ENCODE measurements at places on chromosomes 3 and 15.

DNA sequence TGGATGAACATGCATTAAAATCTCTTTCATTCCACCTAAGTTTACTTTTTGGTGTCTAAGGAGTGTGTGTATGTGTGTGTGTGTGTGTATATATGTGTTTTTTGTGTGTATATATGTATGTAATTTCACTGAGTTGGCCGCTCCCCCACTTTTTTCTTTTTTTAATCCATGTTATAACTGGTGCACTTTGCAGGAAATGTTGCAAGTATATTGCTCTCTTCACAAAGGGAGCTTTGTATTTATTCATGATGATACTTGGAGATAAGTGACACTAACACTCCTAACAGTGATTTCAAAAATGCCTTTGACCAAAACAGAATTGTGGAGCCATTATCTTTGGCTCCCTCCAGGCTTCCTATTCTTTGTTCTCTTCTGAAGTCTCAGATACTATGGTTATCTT, 95.8 kb downstream of the FNDC3B start:
- DNase-seq: no peak

GRCh38 chr3:126351086-126351770, 6.0 kb downstream of the KLF15 start:
- DNase-seq: no peak

- no peak for DNase-seq
These were observed 256.7 kb upstream of the TLE3 start for GRCh38 chr15:70354346-70354905.

DNA sequence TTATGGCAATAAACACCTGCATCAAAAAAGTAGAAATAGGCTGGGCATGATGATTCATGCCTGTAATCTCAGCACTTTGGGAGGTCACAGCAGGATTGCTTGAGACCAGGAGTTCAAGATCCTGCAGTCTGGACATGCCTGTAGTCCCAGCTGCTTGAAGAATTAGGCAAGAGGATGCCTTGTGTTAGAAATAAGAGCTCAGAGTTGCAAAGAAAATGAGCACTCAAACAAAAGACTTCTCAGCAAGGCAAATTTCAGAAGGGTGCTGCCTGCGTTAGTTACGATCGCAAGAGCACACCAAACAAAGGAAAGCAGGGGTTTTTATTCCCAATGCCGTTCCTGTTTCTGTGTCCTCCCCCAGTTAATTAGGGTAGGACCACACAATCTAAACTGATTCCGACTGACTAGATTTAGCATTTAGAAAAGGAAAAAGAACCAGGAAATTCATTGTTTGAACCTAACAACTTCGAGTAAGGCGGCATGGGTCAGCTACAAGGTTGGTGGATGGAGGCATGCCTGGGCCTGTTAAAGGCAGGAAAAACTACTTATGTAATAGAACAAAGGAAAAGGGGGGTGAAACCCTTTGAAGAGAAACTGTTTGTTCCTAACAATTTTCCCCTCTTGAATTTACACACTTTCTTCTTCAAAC, 55.5 kb downstream of the DLG1 start:
- DNase-seq: no peak

DNA sequence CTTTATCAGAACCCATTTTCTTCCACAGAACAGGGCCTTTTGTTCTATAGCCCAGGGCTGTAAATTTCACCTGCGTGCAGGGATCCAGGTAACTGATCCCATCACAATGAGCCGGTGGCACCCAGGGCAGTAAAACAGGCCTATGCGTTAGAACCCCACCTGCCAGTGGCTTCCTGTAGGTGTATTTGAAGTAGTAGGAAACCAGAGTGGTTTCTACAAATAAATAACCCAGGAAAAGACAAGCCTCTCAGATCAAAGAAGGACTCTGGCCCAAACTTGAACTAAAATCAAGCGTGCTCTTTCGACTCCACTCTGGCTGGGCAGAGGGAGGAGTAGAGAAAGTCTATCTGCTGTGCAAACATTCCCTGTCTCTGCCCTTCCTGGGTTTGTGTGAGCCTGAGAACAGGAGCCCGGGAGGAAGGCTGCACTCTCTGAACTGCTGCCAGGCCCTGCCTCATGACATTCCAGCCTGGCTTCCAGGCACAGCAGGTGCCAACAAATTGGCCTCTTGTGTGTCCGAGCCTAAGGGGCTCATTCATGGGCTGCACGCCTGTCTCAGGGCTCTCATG, 77.7 kb downstream of the CEMIP start:
- DNase-seq: peak; percentile 39

DNA sequence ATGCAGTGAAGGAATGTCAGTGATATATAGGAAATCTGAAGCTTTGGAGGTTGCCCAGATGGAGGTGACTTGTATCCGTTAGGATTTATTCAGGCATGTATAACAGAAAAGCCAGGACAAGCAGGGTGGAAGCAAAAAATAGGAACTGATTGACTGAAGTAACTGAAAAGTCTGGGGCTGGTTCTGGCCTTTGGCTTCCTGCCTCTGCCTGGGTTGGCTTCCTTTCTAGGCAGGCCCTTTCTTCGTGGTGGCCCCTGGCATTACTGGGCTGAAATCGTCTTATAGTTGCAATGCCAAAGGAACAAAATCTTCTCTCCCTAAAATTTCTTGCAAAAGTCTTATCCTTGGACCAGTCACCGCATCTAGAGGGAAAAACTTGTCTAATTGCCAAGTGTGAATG, 386.1 kb downstream of the PTPRG start:
- no peak for DNase-seq

GRCh38 chr15:56812221-56812620, 78.9 kb upstream of the ZNF280D start:
- DNase-seq: no peak

GRCh38 chr3:156350781-156351180, 204.1 kb downstream of the SSR3 start:
- DNase-seq: no peak

DNA sequence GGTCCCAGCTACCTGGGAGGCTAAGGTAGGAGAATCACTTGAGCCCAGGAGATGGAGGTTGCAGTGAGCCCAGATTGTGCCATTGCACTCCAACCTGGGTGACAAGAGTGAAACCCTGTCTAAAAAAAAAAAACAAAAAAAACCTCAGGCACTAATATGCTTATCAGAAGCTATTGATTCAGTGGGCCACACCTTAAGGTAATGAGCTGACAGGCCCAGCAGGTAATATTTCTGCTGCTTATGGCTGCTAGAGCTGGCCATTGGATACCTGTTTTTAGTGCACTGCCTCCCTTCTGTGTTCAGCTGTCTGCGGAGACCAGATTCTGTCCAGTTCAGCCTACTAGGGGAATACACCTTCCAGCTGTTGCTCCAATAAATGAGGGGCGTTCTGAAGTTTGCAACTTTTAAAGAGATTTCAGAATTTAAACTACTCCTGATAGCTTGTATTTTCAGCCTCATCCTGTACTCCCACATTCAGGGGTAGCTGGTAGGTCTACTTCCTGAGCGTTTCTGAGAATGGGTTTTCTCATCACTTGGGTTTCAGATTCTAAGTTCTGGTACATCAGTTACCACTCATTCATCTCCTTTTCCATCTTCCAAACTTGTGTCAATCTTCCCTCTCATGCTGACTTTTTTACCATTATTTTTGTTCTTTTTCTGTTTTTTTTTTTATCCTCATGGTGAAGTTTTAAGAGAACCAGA, 69.0 kb downstream of the ATP11B start:
- DNase-seq: no peak

GRCh38 chr3:5390936-5391625, 203.6 kb downstream of the EDEM1 start:
- DNase-seq: no peak

DNA sequence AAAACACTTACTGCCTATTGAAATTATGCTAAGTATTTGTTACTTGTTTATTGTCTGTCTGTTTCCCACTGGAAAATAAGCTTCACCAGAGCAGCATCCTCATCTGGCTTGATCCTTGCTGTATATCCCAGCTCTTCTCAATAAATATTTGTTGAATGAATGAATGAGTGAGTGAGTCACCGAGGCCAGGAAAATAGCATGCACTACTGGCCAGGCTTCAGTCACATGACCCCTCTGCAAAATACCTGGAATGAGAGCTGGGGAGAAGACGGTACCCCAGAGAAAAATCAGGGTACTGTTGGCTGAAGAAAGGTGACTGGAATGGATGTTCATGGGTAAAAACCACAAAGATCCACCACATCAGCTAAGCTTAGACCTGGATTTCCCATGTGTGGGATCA, 331.9 kb downstream of the SHQ1 start:
- DNase-seq: no peak

- no peak for DNase-seq
These were observed 32.7 kb upstream of the RASGRP1 start for GRCh38 chr15:38597219-38597800.

DNA sequence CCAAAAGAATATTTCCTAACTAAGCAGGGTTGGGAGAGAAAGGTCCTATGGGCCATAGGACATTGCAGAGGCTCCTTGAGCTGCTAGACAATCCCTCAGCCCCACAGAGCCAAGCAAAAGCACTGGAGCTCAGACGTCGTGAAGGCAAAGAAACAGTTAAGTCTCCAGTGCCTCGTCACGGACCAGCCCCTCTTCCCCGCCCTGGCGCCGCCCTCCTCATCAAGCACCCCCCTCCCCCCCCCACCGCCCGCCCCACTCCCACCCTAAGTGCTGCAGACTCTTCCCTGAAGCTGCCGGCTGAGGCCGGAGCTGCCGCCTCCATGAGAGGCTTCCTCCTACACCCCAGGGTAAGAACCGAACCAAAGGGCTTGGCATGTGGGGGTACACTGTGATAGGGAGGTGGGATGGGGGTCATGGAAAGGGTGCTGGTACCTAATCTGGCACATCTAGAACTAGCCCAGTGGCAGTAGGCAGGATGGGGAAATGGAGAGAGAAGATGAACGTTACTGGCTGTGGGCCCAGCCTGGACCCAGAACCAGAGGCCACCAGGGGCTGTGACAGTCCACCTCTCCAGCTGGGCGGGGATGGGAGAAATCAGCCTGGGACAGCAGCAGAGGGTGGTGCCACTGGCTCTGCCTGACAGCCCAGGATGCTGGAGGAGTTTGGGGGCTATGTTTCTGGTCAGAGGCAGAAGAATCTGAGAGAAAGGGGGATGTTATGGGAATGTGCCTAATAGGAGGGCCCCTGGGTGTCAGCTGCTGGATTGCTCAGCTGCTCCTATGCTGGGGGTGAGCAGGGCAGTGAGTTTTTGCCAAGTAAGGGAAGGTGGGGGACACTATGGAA, at the start of gene MAP1A:
MAP1A (plus strand) TSS at position 255 of the 843 bp plus-strand sequence. CDS start 3,866 bp downstream, outside the sequence.
- DNase-seq: peak; percentile 93

DNA sequence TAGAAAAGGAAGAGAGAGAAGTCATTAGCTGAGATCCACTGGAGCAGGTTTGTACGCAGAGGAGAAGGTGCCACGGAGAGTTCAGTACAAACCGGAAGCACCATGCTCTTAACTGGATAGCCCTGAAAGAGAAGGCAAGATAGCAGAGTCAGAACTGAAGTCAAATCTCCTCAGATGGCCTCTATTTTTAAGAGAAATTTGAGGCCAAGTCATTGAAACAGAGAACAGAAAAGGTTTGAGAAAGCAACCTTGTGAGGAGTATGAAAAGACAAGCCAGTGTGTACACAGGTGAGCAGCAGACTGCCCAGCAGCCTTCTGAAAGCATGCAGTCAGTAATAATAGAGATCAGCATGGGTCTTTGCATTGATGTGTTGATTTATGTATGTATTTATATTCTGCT, 66.1 kb upstream of the SPRED1 start:
- DNase-seq: no peak

DNA sequence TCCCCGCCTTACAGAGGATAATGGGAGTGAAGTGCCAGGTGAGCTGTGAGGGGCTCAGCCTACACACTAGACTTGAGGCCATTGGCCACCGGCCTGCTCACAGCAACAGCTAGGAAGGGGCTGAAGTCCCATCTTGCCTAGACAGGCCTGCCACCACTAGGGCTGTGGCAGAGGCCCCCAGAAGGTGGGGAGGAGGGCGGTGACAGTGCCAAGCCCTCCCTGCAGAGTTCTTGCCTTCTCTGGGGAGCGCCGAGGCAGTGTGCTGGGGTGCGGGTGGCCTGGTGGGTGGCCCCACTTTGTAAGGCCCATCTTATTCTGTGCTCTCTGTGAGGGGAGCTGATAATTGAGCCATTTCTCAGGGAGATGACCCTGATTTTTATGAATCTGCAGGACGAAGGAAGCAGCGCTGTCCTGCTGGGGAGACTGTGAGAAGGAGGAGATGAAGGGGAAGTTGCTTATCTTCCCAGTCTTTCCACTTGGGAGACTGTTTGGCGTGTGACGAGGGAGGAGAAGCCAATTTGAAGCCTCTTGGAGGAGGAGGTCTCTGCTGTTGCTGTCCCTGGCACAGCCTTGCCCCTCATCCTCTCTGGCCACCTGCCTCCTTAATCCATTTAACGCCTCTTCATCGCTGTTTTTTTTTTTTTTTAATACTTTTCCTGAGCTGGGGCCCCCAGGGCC, 104.3 kb downstream of the LINGO1 start:
- DNase-seq: no peak

- DNase-seq: peak; percentile 25
These were observed 8.5 kb upstream of the LSAMP start for GRCh38 chr3:116453666-116454346.

DNA sequence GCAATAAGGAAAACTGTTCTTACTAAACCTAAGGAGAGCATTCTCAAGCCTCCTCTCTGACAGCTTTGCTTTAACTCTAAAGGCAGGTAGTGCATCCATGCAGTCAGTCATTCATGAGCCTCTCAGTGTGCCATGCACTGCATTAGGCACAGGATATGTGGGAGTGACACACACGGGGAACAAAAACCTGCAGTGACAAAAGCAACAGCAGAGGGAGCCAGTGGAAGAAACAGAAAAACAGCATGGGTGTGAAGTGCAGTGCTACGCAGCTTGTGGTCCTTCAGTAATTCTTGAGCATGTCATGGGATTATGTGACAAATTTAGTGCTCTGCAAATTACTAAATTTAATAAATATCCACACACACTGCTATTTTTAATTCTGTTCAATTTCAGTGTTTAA, 230.7 kb downstream of the BBX start:
- DNase-seq: peak; percentile 27

DNA sequence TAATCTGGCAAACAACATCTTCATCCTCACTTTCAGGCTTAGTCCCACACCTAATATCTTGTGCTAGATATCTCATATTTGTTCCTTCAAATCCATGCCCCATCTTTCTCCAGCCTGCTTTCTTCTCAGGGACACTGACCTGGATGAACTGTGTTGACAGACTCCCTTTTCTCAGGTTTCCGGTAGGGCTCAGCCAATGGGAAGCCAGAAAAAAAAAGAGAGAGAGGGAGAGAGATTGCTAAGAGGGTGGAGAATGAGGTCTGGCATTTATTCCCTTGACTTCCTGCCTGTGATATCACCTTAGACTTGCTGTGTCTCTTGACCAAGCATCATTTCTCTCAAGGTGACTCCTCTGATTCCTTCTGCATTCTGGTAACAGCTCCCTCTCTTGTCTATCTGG, 145.6 kb upstream of the ABI3BP start:
- DNase-seq: no peak

DNA sequence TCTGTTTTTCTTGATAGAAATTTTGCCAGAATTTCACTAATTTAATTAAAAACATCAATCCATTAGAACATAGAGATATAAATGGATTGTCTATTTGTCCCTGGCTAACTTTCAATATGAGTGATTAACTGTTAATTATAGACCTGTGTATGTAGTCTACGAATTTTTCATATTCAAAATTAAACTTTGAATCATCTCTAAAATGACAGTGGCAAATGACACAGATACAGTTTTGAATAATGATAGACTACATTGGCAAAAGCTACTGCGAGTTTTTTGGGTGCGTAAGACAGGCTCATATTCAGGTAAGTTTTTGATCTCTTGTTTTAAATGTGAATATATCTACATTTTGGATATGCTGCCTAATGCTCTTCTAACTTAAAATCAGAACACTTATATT, 86.0 kb upstream of the TBC1D5 start:
- DNase-seq: no peak

All from GM03348 (cell line).